Stimulated activated CD4-positive, alpha-beta T cell treated with anti-CD3 and anti-CD28 coated beads, Interleukin-4, amount 100 ng/mL, for 24 hours (primary cell): ENCODE measurements at places on chromosomes 12 and 14.

GRCh38 chr12:13277293-13277692, 80.8 kb downstream of the EMP1 start:
- DNase-seq = no peak

DNA sequence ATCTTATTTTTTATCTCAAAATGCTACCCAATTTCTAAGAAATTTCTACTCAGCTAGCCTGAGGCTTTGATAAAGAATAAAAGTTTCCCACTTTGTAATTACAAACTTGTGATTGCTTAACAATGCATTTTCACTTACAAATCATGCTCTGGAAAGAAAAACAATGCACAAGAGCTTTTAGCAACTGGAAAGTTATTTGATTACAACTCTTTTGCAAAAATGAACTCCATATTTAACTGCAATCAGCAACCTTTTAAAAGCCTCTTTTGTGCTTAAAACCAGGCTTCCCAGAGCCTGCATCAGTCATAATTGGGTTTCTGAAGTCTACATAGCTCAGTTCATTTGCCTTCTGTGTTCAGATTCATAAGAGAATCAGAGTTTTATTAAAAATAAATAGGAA, 395.2 kb downstream of the PAWR start:
- DNase-seq = no peak

GRCh38 chr12:49462083-49462744, 76.6 kb upstream of the KCNH3 start:
- no peak for DNase-seq

DNA sequence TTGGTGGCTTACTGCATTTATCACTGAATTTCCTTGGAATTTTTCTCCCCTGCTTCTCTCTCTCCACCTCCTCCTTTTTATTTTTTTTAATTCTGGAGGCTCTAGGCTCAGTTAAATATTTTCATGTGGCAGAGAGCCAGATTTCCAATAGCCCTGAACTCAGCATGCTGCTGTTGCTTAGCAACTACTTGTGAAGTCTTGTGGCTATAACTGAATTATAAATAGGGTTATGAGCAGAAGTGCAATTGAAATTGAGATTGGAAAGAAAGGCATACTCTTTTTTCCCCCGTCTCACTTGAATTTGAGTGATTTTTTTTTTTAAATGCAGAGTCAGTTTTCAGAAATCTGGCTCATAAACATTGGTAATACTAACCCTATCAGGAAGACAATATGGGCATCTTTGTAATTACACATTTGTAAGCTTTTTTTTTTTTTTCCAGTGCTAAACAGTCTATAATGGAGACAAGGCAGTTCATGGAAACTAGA, 38.3 kb downstream of the ATF7IP start:
- DNase-seq = no peak

- no peak for DNase-seq
Measured at GRCh38 chr14:26363689-26364088, 234.1 kb downstream of the NOVA1 start.

GRCh38 chr14:92780444-92781232, 13.5 kb upstream of the GOLGA5 start:
- no peak for DNase-seq

- no peak for DNase-seq
Measured at GRCh38 chr14:23114120-23114458, 5.0 kb downstream of the CEBPE start.

- DNase-seq = no peak
Measured at GRCh38 chr12:122961531-122962329, 4.5 kb downstream of the ABCB9 start.

GRCh38 chr12:104247698-104248097, 32.1 kb downstream of the TXNRD1 start:
- no peak for DNase-seq

GRCh38 chr12:14399871-14400270, 34.4 kb downstream of the ATF7IP start:
- peak; percentile 27 for DNase-seq

DNA sequence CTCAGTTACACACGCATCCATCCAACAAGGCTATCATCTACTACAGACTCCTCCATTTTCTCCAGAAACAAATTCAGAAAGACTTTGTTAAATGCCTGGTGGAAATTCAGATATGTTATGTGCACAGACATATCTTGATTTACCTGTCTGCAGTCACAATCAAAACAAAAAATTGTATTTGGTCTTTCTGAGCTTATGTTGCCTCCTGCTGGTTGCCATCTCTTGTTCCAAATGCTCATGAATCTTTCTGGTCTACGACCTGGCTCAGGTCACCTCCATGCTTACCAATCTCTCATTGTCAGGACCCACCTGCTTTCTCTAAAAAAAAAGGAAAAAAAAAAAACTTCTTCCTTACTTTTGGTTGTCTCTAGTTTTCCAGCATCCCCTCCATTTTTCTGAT, 169.2 kb upstream of the PLXNC1 start:
- peak; percentile 12 for DNase-seq

DNA sequence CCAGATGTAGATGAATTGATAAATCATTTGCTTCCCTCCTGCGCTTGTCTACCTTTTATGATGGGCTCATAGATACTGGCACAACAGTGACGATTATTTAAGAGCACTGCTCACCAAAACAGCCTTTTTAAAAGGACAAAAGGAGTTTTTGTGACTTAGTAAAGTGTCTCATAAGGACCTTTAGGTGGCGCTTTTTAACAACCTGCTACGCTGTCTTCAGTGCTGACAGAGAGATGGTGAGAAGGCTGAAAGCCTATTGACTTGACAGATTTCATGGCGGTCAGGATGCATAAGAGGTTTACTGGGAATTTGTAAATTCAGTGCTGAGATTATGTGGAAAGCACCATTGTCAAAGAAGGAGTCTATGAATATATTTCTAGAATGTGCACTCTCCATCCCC, 87.6 kb downstream of the SLC15A5 start:
- no peak for DNase-seq

GRCh38 chr12:93970900-93971688, 177.3 kb upstream of the PLXNC1 start:
- no peak for DNase-seq

DNA sequence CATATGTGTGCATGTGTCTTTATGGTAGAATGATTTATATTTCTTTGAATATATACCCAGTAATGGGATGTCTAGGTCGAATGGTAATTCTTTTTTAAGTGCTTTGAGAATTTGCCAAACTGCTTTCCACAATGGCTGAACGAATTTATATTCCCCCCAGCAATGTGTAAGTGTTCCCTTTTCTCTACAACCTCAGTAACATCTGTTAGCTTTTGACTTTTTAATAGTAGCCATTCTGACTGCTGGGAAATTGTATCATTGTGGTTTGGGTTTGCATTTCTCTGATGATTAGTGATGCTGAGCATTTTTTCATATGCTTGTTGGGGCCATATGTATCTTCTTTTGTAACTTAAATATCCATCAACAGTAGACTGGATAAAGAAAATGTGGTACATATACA, 9.4 kb downstream of the OR6C68 start:
- no peak for DNase-seq

DNA sequence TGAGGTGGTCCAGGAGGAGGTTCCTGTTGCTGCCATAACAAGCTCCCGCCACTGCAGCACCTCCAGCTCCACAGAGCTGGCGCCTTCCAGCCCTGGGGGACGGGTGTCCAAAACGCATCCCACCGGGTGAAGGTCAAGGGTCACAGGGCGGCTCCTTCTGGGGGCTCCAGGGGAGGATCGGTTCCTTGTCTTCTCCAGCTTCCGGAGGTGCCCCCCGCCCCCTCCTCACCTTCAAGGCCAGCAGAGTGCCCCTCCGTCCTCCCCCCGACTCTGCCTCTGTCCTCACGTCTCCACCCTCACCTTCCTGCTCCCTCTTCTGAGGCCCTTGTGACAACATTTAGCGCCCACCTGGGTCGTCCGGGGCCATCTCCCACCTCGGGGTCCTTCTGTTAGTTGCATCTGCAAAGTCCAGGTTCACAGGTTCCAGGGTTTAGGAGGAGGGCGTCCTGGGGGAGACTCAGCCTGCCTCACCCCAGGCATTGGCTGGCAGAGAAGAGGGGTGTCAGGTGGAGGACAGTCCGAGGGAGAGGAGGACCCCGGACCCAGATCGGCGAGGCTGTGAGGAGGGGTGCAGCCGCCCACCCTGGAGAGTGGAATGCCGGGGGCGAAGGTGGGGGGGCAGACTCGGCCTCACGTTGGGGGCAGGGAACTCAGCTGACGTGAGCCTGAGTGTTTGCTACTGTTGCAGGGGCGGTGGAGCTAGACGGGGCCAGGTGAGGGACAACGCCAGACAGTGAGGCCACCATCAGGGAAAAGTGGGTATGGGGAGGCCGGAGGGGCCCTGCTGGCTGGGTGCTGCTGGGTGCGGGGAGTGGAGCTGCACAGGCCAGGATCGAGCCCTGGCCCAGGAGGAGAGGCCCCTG, 205.5 kb upstream of the C14orf180 start:
- no peak for DNase-seq

- DNase-seq = no peak
Measured at GRCh38 chr12:74644681-74645080, 107.0 kb downstream of the ATXN7L3B start.

DNA sequence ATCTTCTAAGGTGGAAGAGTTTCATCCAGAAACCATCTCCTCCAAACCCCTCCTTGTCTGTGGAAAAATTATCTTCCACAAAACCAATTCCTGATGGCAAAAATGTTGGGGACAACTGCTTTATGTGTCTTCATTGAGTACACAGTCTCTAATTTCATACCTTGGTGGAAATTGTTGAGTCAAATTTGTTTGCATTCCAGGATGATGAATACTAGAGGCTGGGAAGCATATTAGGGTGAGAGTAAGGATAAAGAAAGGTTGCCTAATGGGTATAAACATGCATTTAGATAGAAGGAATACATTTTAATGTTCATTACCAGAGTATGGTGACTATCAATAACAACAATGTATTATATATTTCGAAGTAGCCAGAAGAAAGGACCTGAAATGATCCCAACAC, 98.2 kb downstream of the C12orf42 start:
- DNase-seq = no peak

DNA sequence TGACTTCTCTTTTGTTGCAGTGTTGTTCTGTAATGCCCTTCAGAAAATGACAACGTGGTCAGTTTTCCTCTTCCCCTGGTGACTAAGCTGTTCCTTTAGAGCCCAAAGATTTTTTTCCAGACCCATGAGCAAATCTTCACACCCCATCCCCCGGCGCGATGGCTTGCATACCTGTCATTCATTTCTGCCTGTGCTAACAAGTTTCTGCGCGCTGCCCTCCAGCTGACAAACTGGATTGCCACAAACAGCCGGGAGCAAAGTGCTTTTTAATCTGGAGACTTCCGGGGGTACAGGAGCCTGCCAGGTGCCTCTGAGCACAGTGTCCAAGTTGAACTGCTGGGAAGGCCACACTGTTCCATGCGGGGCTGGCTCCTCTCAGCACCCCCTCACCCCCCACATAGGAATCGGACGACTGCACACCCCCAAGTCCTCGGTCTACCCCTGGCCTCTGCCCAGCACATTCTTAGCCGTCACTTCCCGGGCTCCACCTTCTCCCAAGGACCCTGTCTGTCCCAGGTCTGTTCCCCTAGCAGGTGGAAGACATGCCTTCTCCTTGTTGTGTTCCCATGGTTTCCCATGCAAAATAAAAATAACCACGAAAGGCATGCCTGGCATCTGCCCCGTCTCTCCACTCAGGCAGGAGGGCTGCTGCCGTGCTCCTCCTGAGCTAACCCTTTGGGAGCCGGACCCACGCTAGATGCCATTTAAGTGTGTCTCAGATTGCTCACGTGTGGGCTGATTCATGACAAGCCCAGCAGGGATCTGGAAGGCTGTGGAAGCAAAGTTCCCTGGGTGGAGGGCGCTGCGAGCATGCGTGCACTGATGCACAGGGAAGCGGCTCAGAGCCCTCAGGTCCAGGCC, 14.1 kb downstream of the RILPL1 start:
- DNase-seq = no peak

- DNase-seq = no peak
Measured at GRCh38 chr12:25518512-25518911, 34.6 kb downstream of the LMNTD1 start.

DNA sequence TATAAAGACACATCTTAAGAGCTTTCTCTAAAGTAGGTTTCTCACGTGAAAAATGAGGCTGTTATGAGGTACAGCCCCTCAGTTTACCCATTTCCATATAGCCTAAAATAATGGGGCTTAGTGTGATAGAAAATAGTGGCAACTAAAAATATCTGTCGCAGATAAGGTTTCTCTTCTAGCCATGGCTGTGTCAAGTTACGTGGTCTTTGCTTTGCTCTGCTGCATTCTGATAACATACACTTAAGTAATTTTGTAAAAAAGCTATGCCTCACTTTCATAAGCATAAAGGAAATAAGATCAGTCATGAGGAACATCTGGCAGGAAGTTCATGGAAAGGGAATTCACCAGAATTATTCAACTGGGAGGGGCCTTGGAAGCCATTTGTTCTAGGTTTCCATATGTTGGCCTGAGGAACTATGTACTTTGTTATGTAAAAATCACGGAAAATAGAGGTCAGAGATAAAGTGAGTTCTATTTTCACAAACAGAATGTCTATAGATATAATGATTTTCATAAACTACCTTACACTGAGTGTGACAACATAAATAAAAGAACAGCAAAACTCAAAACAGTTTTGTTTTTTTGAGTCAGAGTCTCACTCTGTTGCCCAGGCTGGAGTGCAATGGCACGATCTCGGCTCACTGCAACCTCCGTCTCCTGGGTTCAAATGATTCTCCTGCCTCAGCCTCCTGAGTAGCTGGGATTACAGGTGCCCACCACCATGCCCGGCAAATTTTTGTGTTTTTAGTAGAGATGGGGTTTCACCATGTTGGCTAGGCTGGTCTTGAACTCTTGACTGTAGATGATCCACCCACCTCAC, 195.6 kb upstream of the KRR1 start:
- DNase-seq = no peak

DNA sequence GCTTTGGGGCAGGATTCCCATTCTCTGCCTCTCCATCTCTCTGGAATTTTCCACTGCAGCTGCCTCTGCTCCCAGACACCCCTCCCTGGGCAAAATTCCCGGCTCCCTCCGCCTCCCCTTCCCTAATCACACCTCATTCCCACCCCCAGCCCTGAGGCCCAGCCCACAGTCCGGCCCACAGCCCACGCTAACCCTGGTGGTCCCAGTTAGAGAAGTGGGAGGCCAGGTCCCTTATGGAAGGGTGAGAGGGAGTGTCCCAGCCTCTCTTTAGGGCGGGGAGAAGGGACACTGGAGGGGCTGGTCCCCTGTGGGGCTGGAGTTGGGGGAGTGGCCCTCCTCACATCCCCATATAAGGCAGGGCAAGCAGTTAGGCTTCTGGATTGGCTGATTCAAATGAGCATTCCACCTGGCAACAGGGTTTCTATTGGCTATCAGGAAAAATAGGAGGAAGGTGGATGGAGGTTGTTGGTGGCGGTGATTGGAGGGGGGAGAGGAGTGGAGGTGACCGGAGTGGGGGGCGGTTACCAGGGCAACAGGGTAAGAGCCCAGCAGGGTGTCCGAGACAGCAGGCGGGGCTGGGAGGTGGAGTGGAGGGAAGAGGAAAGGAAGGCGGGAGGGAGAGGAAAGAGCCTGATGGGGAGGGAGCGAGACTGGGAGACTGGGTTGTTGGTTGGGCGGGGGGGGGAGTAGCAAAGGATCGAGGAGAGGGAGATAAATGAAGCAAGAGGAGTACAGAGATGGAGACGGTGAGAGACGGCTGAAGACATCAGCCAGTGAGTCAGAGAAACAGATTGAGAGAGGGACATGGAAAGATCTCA, 1.9 kb upstream of the PTMS start:
- DNase-seq = peak; percentile 53

- no peak for DNase-seq
Measured at GRCh38 chr12:20657496-20657895, 37.6 kb upstream of the SLCO1C1 start.

- no peak for DNase-seq
Measured at GRCh38 chr14:50677527-50678063, 9.5 kb upstream of the SAV1 start.

- DNase-seq = no peak
Measured at GRCh38 chr12:101792046-101792931, 38.5 kb downstream of the GNPTAB start.
